ENCODE measurements at places on chromosomes 5 and 9.

- DNase-seq, result no peak
Observed at GRCh38 chr5:167425161-167425560, 866.3 kb upstream of the WWC1 start.

DNA sequence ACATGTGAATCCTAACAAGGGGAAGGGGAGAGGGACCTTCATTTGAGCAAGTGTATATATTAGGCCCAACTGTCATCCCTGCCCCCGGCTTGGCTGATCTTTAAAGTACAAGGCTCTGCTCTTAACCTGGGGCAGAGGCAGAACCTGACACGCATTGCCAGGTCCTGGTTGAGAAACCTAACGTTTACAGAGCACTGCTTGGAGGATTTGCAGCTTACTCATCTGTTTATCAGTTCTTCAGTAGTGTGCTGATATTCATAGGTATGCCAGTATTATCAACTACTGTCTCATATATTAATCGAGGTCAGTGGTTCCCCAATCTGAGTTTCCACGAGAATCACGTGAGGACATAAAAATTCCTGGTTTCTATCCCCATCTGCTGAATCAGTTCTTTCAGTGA is 50.4 kb downstream of the ACO1 start:
- DNase-seq, result no peak

- DNase-seq, result no peak
Observed at GRCh38 chr5:55610542-55610941, 75.8 kb upstream of the PLPP1 start.

DNA sequence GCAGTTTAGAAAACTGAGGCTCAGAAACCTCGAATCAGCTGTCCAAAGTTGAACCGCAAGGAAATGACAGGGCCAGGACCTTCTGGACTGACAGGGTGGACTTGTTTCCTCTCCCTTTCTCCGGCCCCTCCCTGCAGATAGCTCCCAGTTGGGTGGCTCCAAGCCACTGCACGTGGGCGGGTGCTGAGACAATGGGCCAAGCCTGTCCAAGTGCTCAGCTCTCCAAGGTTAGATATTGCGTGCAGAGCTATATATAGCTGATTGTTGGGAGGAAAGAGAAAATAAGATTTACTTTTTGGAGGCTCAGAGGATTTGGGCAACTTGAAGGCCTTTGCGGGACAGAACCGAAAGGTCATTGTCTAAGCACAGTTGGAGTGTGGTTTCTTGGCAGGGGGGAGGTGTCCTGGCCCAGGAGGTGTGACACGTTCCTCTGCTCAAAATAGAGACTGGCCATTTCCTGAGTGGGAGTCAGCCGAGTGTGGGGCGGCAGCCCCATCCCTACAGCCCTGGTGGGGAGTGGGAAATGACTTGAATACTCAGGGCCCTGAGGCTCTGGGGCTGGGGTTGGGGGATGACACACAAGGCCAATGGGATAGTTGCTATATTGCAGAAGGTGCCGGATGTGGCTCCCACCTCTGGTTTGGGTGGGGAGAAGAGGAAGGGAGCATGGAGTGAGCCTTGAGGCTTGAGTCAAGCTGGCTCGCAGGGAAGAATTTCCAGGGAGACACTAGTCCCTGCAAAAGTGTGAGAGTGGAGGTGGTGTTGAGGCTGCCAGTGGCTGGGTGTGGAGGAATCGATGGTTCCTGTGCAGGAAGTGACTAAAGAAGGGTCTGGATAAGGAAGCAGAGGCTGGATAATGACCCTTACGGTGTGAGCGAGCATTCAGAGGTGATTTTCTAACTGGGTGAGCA is 44.4 kb upstream of the SMAD5 start:
- no peak for DNase-seq

GRCh38 chr5:143428155-143428554 is 24.7 kb upstream of the NR3C1 start:
- no peak for DNase-seq

GRCh38 chr5:148033134-148033533 is 30.6 kb upstream of the SPINK5 start:
- no peak for DNase-seq

DNA sequence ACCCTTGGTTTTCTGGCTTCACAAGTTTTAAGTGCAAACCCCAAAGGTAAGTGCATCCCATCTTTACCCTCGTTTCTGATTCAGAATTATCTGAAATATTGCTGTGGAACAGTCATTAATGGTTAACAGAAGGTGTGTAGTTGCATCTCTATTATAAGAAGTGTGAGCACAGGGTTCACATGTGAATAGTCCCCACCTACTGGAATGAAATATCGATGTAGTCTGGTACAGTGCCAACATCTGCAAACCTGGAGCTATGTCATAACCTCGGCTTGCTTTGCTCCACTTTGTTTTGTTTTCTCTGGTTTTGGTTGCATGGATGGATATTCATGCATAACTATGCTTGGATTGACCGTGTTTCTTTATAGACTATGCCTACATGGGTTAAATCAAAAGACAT is 12.6 kb downstream of the HTR4 start:
- DNase-seq, result no peak

DNA sequence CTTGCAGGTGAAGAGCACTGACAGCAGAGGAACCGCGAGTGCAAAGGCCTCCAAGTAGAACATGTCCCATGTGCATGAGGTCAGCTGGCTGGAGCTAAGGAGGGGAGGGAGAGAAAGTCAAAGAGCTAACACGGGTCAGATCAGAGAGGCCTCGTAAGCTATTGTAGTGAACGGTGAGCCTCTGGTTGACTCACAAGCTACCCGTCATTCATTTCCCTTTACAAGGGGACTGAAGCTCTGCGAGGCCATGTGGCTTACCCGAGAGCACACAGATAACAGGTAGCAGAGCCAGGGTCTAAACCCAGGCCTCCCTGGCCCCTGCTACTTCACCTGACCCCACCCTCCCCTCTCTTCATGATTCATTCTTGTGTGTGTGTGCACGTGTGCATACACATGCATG is 152.7 kb upstream of the ADRA1B start:
- no peak for DNase-seq

DNA sequence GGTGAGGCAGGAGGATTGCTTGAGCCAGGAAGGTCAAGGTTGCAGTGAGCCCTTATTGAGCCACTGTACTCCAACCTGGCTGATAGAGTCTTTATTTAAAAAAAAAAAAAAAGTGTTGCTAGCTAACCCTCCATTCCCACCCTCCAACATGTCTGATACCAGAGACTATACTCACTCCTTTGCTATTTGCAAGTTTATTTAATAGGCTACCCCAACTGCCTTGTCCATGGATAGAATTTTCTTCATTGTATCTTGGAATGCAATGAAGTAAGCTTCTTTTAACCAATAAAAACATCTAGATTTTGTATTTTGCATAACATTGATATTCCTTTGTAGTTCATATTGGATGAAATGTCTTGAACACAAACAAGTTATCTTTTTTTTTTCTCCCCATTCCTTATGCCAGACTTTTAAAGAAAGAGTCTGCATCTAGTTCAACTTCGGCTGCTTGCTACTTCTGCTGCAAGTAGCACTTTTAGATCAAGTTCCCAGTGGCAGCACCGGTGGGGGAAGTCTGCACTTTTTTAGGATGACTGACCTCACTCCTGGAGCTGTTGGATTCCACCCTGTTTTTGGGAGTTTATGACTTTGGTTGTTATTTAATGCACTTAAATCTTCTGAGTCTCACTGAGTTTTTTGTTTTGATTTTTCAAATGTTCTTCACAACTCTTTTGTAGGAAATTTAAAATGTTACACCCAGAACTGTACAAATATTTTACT is 112.5 kb downstream of the UHRF2 start:
- DNase-seq, result no peak

GRCh38 chr5:30524428-30524827 is 669.1 kb upstream of the CDH6 start:
- no peak for DNase-seq

DNA sequence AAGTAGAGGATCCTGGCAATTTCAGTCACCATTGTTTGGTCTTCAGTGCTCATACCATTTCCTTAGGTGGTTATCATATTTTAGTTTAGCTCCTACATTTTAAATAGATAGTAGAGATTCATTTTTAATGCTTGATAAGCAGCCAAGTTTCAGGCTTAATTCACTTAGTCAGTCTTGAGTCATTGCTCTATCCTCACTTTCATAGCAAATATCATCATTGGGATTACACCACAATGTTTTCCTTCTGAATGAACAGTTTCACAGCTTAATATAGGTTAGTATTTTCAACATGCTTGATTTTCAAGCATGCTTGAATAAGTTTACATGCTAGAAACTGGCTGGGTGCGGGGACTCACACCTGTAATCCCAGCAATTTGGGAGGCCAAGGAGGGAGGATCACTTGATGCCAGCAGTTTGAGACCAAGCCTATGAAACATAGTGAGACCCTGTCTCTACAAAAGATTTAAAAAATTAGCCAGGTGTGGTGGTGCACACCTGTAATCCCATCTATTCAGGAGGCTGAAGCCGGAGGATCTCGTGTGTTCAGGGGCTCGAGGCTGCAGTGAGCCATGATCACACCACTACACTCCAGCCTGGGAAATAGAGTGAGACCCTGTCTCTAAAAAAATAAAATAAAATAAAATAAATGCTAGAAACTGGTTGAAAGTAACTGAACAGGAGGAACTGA is 339.9 kb downstream of the ADGRV1 start:
- DNase-seq, result no peak

DNA sequence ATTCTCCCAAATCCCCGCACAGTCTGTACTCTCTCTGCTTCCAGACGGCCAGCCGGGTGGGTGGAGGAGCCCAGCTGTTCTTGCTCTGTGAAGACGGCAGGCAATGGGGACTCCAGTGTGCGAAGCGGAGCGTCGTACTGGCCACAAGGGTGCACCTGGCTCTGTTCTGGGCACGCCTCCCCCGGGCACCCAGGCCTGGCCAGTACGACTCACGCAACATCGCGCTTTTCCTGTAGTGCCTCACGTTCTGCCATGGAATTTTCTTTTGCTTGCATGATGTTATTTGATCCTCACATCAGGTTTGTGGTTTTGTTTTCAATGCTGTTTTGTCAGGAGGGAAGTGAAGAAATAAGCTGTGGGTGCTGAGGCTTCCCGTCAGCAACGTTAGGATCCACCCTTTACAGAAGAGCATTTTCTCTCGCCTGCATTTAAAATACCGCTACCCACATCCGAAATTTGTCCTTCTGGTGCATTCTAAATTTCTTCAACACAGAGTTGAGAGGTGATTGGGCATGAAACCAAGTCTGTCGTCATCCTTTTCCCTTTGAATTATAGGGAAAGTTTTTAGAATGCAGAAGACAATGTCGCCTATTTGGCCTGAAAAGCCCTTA is 311.7 kb downstream of the TRIM36 start:
- peak; percentile 20 for DNase-seq

DNA sequence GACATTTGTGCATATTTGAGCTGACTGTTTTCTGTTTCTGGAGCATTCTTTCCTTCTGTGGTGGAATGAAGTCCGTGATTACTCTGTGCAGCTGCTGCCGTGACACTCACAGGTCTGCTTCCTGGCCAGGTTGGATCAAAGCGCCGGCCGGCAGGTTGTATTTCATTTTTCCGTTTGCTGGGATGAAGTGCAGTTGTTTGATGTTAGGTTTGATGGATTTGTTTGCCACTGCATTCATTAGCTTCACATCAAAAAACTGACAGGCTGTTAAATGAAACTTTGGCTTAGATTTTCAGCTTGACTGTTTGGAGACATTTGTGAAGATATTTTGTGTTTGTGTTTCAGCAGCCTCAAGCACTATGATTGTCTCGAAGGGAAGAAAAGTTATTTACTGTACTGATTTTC is 140.1 kb downstream of the KDM4C start:
- DNase-seq, result no peak

GRCh38 chr5:143341807-143342570 is 61.5 kb downstream of the NR3C1 start:
- no peak for DNase-seq

- DNase-seq, result no peak
Observed at GRCh38 chr5:147534172-147534951, 24.5 kb upstream of the DPYSL3 start.

DNA sequence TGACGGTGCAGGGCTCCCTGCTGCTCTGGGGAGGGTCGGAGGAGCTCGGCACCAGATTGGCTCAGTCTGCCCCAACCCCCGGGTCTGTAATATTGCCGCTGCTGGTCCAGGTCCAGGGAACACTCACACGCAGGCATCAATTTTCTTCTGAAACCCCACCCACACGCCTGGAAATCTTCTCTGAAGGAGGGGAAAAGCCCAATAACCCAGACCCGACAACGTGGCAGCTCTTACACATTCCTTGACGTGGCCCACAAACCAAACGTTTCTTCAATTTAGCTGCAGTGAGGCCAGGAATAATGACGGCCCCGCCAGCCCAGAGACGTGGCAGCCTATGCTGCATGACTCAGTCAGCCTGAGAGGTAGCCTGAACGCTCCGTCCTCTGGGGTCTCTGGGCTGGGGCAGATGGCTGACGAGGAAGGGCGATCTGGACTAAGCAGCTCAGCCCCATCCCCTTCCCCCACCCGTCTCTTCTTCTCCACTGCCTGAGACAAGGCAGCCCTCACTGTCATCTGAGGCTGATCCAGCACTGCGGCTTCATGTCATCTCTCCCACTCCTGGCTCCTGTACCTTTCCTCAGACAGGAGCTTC is 9.9 kb upstream of the SPARC start:
- DNase-seq, result peak; percentile 77

- DNase-seq, result peak; percentile 38
Observed at GRCh38 chr9:96116275-96117064, 185.5 kb downstream of the HSD17B3 start.

GRCh38 chr5:165138236-165138635 is 1632.8 kb downstream of the MAT2B start:
- no peak for DNase-seq

- no peak for DNase-seq
Observed at GRCh38 chr5:73454379-73455036, 5.9 kb upstream of the FOXD1 start.

- peak; percentile 98 for DNase-seq
Observed at GRCh38 chr5:150904479-150905311, at the start of gene ZNF300. ZNF300 (minus strand) TSS chr5:150904980; CDS start chr5:150903155, 1,825 bp downstream.

GRCh38 chr5:79938468-79938867 is 52.6 kb downstream of the MTX3 start:
- no peak for DNase-seq

- DNase-seq, result no peak
Observed at GRCh38 chr5:122262103-122262502, 49.9 kb upstream of the SNCAIP start.

DNA sequence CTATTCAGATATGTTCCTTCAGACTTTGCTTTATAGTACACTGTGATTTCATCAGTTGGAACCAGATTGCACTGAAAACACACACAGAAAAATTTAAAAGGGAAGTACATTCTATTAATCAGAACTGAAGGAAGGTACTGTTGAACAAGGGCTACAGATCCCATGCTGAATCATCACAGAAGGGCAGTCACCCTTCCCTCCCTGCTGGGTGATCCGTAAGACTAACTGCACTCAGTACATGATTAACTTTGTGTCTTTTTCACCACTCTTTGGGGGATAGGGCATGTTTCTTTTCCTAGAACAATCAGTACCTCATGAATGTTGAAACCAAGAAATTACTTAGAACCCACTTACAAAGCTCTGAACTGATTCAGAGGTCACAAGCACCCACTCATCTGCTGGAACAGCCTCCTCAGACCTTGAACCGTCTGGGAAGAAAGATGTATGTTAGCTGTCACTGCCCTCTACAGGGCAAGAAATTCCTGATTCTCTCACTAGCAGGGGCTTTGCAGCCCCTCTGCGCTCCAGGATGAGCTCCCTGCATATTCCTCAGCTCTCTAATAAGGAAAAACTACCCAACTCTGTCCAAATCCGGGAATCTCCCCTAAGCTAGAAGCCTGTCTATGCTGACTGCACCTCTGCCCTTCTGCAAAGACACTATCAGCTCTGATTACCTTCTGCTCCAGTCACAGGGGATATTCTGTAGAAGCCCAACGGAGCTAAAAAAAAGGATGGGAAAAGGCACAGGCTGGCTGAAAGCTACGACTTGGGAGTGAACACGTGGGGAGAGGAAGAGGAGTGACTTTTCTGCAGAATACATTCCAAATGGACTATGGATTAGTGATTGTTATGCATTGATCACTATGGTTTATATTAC is 51.0 kb downstream of the IARS1 start:
- DNase-seq, result peak; percentile 25

GRCh38 chr9:78064075-78064474 is 32.5 kb upstream of the GNAQ start:
- DNase-seq, result no peak

All from right kidney (tissue), 9 donors.